NCI-H1436 treated with DMSO at 0.1 percent for 48 hours (cell line): ENCODE measurements at places on chromosomes 1 and 21.

- no peak for DNase-seq
Observed at GRCh38 chr1:232617237-232617636, 12.7 kb downstream of the SIPA1L2 start.

DNA sequence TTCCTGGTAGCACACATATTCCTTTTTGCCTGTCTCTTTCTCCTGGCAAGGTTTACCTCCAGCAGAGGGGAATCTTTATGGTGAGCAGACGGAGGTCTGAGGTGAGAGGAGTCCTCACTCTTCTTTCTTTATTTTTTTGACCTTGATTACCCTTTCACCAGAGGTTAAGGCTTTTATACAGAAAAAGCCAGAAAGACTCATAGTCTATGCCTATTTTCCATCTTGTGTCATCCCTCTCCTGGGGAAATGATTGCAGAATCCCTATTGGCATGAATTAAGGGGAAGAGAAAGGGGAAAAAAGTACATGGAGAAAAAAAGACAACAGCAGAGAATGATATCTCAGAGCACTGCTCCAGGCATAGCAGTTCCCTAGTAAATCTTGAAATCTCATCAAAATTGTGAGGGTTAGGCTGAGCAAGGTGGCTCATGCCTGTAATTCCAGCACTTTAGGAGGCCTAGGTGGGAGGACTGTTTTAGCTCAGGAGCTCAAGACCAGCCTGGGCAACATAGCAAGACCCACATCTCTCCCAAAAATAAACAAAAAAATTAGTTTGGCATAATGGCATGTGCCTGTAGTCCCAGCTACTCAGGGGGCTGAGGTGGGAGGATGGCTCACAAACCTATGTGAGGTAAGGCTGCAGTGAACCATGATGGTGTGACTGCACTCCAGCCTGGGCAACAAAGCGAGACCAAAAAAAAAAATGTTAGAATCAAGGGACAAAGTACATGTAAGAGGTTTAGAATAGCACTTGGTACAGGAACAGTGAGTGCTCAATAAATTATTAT is 1.2 kb upstream of the XPR1 start:
- no peak for DNase-seq

DNA sequence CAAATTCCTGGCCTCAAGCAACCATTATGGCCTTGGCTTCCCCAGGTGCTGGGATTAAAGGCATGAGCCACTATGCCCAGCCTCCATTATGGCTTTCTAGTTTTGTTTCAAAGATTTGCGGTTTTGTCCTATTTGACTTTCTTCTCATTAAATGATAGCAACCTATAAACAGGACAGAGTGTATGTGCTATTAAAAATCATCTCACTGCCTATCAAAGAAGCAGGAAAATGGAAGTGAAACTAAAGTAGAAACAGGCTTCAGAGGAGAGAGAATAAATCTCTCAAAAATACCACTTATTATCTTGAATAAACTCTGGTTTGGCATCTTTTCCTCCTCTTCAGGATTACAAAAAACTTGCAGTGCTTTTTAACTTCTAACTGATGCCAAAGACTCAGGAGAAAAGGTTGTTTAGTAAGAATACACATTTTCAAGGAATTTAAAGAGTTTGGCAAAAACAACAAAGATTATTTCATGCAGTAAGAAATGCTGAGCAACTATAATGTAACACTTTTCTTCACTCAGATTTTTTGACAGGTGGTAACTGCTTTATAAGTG is 28.7 kb downstream of the ACBD3 start:
- no peak for DNase-seq

DNA sequence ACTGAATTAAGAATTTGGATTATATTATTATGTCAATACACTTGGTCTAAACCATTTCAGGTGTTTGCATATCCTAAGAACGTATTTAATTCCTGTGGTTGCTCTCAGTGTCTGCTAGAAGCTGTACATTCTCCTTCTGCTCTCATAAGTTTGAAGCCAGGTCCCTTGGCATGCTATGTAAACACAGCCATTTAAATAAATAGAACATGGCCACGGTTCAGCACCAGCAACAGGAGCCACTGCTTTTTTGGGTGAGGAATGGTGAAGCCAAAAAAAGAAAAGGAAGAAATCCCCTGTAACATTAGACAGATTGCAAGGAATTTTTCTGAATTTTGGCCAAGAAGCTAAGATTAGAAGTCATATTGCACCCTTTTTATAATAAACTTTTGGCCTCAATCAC is 19.1 kb downstream of the CCN1 start:
- DNase-seq: no peak
